ENCODE measurements at places on chromosomes 16 and 17.

DNA sequence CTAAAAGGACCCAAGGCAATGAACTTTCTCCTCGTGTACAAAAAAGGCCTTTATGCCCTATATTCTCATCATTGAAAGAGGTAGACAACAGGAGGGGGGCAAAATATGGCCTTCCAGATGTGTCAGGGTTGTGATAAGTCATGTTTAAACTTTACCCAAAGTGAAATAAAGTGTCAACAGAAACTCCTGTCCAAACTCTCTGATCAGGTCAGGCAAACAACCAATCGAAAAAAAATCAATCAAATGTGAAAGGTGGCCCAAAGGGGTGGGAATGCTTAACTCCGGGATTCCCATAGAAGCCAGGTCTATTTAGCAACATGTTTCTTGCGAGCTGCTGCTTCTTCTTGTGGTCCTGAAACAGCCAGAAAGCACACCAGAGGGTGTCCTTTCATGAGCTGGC, 49.5 kb upstream of the SOX9 start:
- DNase-seq = no peak

DNA sequence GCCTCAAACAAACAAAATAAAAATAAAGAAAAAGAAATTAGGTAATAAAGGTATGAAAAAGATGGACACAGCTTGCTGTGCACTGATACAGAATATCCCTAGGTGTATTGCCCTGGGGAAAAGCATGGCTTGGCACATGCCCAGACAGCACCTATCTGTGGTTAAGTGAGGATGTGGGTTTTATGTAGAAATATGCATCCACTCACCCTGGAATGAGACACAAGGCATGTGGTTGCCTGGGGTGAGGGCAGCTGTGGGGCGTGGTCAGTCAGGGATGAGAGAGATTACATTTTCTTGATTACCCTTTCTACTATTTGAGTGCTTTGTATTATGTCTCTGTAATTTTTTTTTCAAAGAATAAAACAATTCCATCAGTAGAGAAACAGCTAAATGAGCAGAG, 6.9 kb downstream of the PLLP start:
- peak; percentile 96 for DNase-seq

DNA sequence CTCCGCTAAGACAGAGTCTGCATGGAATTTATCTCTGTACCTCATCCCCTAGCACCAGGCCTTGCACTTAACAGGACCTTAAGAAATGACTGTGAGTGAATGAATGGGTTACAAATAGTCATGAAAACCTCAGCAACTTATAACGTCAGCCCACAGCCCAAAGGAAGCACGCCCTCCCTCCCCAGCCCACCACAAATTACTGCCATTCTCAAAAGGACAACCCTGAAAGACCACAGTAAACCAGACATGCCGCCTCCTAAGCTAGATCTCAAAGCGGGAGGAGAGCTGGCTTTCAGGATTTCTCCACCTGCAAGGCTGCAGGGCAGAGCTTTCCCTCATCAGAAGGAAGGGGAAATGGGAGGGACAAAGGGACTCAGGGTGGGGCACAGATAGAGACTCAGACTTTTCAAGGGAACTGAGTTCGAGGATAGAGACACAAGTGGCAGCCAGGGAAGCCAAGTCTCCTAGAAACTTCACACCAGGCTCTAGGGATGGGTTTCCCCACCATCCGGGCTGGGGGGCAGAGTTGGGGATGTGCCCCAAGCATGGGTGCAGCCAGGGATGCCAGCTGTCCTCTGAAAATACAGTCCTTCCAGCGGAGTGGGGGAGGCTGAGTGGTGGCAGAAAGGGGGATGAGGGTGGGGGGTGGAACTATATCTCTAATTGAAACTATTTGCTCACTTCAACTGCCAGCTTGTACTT, 56.7 kb downstream of the PLXDC1 start:
- DNase-seq = no peak

DNA sequence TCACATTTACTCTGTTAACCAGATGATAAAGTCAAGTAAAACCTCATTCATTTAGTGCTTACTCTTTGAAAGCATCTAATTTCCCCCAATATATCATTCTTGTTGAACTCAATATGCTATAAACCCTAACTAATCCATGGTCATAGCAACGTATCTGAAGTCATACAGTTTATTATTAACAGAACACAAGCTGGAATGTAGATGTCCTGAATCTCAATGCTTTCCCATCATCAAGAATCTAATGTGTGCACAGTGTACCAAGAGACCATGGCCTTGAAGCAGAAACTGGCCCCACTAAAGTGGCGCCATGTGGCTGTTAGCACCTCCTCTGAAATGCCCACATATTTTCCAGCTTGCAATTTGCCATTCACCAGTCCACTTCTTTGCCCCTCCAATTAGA, 245.8 kb downstream of the SOX9 start:
- DNase-seq = no peak

GRCh38 chr16:70430667-70431536, 8.0 kb downstream of the ST3GAL2 start:
- DNase-seq = no peak

DNA sequence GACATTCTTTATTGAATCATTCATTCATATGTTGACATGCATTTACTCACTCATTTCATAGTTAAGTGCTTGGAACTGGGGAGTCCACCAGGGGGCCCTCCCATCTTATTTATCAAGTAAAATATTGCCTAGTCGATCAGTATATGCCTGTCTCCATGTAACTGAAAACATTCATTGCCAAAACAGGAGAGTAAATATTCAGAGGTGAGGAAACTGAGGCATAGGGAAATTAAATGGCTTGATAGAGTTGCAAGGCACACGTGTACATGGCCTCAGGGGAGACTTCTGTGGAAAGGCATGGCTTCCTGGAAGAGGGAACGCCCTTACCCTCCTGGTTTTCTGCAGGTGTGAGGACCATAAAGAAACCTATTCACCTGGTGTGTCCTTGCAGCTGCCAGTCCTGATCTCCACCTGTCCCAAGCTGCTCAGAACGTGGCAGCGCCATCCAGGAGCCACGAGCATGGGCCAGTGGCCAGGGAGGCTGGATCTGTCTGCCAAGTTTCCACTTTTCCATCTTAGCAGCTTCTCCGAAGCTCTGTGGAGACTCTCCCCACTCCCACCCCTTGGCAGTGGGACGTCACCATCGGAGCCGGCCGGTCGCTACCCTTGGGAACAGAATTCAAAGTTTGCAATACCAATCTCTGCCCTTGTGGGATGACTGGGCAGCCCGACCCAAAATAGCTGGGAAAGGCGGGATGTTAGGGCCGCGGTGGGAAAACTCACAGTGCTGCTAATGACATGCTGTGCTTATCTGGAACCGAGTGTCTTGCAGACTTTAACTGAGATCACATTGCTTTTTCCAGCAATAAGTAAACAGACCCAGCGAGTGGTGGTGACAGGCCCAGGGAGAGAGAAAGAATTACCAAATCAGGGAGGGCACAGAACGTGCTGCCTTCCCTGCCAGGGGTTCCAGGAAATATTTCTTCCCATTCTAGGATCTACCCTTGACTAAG, 4.1 kb upstream of the C1QTNF1 start:
- DNase-seq = peak; percentile 53

DNA sequence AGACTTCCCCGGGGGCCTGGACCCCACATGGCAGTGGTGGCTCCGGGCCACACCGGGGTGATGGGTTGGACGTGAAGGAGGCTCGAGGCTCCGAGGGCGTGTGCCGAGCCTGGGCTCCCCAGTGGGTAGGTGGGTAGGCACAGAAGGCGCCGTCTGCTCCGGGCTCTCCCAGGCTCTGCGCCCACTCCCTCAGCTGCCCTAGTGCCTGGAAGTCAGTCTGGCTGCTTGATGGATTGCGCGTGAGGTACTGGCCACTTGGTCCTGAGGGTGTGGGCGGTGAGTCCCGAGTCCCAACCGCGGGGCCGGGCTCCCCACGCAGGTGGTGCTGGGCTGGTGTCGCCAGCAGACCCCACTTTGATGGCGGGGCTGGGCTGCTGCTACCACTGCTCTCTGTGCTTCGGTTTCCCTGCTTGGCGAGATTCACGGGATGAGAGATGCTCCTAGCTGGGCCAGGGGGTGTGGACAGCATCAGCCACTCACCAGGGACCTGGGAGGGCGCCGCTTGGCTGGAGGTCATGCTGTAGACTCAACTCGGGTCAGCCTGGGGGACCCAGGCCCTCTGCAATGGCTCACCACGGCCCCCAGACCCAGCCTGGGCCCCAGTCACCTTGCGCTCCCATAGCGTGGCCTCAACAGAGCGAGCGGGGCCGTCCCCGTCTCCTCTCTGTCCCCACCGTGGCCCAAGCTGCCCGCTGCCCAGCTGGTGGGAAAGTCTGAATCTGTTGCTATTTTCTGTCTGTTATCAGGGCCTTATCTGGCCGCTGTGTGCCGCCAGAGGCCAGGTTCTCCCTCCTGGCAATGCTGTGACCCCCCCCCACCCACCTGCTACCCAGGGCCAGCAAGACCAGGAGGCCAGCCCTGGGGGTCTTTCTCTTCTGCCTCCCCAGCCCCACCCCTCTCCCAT, 26.1 kb downstream of the ZFPM1 start:
- DNase-seq = no peak

- DNase-seq = no peak
These were observed 22.0 kb downstream of the TEX14 start for GRCh38 chr17:58669853-58670252.

DNA sequence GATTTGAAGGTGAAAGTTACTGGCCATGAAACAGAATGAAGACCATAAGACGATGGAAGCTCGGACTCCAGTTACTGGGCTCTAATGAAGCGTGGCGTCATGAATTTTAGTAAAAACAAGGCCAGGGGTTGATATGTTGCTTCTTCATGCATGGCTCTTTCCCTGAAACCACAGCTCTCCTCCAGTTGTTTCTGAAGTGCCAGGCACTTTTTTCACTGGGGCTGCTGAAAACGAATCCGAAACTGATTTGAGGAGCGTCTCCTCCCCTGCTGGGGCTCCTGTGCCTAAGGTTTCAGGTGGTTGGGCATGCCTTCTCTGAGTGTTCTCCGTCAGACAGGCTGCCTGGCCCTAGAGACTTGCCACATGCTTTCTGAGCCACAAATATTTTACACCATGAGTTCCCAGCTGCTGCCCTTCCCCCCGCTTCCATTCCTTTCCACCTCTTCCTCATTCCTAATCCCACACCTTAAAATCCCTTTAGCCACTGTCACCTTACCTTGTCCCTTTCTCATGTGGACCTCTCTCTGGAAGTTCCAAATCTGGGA, 3.7 kb upstream of the MYL4 start:
- DNase-seq = peak; percentile 80

DNA sequence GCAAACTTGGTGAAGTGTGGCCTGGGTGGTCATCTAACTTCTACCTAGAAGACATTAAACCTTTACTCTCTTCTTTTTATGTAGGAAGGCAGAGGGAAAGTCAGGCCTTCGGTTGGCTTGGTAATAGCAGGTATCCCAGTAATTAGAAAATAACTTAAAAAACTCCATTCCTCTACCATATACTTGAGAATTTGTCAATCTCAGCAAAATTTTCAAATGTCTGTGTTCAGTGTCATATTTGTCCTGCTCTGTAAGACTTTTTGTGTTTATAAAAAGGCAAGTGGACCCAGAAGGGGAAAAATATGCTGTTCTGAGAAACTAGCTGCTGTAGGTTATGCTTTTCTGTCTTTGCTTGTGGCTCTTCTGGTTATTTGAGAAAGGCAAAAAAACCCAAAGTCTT, 5.8 kb downstream of the HMOX2 start:
- DNase-seq = no peak

DNA sequence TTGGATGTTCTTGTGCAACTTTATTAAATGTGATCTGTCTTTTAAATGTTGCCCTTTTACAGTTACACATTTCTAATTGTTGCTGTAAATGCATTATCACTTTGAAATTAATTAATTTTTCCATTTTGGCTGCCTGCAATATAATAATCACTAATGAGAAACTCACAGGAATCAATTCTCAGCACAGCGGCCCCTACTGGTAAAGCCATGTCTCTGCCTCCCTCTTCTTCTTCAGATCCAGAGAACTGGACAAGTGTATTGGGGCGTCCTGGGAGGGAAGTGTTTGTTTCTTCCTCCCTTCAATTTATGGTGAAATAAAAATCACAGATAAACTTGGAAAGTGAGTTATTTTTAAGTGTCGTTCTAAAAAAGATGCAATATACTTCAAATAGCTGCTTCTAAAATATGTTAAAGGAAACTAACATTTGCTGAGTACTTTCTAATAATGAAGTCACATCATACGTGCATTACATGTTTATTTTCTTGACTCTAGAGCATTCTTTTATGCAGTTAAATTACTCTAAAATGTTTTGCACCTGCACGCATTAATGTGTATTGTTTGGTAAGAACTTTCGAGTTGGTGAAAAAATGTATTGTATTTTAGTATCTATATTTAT, 338.0 kb downstream of the WWOX start:
- DNase-seq = no peak

DNA sequence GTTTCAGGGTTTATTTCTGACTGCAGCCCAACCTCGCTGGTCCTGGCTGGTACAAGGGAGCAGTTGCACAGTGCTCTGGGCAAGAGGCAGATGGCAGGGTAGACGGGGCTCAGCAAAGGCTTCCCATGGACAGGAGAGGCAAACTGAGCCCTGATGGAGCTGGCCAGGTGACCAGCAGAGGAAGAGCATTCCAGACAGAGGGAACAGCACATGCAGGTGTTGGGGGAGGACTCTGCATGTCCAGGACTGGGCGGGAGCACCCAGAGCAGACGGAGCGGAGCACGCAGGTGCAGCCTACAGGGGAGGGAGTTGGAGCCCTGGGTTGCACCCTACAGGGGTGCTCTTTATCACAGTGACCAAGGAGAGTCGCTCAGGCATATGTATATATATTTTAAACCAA, 285.3 kb downstream of the FOXL1 start:
- DNase-seq = no peak
